ENCODE measurements at places on chromosomes 7 and 10. TPM values are rescaled to one million over a fixed set of nuclear protein-coding genes. Genes with fewer than 3 reads are reported as not detected.

DNA sequence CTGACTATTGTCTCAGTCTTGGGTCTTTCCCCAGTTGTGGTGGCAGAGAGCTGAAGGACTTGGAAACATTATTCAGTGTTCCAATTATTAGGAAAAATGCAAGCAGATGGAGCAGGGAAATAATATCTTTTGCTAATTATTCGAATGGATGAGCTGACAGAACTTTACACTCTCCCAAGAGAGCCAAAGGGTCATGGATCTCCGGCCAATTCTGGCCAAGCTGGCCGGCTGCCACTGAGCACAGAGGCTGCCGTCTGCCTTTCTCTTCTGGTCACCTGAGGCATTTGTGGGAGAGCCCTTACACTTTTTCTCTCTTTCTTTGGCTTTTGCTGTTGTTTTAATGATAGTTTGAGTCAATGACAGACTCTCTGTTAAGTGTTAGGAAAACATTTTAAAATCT lies 22.2 kb upstream of the CNTNAP2 start:
- H3K4me3 ChIP-seq = no peak overlapping the region
- no peak overlapping the region for H3K27ac ChIP-seq
- no peaks in the 10 kb centered on the region for H3K36me3 ChIP-seq

The LRRD1 gene
- total RNA-seq = not detected

The SLC13A1 gene
- total RNA-seq = not detected

DNA sequence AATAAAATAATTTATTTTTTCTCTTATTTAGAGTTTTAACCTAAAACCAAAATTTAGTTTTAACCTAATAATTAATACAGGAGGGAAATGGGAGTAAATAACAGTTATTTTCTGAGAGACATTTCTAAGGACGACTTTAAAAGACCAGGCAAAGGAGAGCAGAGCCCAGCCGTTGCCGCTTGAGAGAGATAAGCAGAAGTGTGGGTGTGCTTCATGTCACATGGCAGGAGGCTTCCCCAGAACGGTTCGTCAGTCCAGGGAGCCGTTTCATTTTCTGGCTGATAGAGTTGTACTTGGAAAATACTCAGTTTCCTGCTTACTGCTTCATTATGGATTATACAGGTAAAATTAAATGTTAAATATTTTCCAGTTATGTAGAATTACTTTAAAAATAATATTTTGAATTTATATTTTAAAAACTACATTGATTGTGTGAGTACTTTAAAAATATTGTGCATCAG lies 61.4 kb downstream of the ST7 start:
- DNase-seq = peak; percentile 72
- no peak overlapping the region for H3K4me3 ChIP-seq
- no peaks in the 10 kb centered on the region for H3K4me1 ChIP-seq
- H3K36me3 ChIP-seq = no peaks in the 10 kb centered on the region
- peak overlapping the region; percentile 67 for H3K27ac ChIP-seq

The AHR gene
- 38.7 TPM for total RNA-seq

- no peak overlapping the region for H3K27ac ChIP-seq
- no peaks in the 10 kb centered on the region for H3K4me1 ChIP-seq
- no peaks in the 10 kb centered on the region for H3K27me3 ChIP-seq
- H3K4me3 ChIP-seq = no peak overlapping the region
- no peaks in the 10 kb centered on the region for H3K36me3 ChIP-seq
- DNase-seq = no peak
Measured at GRCh38 chr10:115022733-115023132, 70.4 kb upstream of the ATRNL1 start.

The RNF133 gene
- not detected for total RNA-seq

The CTNNA3 gene
- 20.3 TPM for total RNA-seq

- no peaks in the 10 kb centered on the region for H3K36me3 ChIP-seq
- no peaks in the 10 kb centered on the region for H3K27me3 ChIP-seq
- no peak overlapping the region for H3K27ac ChIP-seq
- no peaks in the 10 kb centered on the region for H3K4me1 ChIP-seq
- DNase-seq = no peak
Measured at GRCh38 chr10:69496352-69497230, 45.3 kb downstream of the TSPAN15 start.

The ITPRID1 gene
- total RNA-seq = not detected

- no peaks in the 10 kb centered on the region for H3K36me3 ChIP-seq
- peaks cover 17% of the 10 kb centered on the region for H3K4me1 ChIP-seq
- H3K27me3 ChIP-seq = no peaks in the 10 kb centered on the region
Measured at GRCh38 chr7:32293833-32294232, 196.3 kb downstream of the LSM5 start.

GRCh38 chr7:23397241-23397640 lies 73.0 kb downstream of the IGF2BP3 start:
- H3K36me3 ChIP-seq = no peaks in the 10 kb centered on the region
- H3K27ac ChIP-seq = no peak overlapping the region
- no peaks in the 10 kb centered on the region for H3K4me1 ChIP-seq
- H3K4me3 ChIP-seq = no peak overlapping the region

GRCh38 chr10:110783509-110784107 lies 88.1 kb upstream of the PDCD4 start:
- DNase-seq = no peak
- H3K4me3 ChIP-seq = no peak overlapping the region
- peak overlapping the region; percentile 80 for H3K27ac ChIP-seq
- H3K36me3 ChIP-seq = peaks cover 19% of the 10 kb centered on the region
- H3K27me3 ChIP-seq = no peaks in the 10 kb centered on the region

- H3K27ac ChIP-seq = no peak overlapping the region
- no peak overlapping the region for H3K4me3 ChIP-seq
- no peaks in the 10 kb centered on the region for H3K4me1 ChIP-seq
- no peak for DNase-seq
- H3K36me3 ChIP-seq = no peaks in the 10 kb centered on the region
Measured at GRCh38 chr7:140992422-140992821, 22.3 kb downstream of the MRPS33 start.

DNA sequence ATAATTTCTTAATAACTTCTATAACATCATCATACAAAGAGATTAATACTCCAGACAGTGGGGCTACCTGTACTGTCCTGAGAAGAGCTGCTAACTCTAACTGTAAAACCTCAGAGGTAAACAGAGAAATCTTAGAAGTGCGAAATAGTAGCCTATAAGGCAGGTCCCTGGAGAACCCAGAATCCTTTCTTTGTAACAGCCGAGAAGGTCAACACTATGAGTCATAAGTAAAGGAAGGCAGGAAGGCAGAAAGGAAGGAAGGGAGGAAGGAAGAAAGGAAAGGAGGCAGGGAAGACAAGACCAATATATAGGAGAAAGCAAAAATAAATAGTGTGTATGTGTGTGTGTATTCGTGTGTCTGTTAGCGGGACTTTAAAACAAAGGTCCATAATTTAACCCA lies 540.6 kb downstream of the ZWINT start:
- no peaks in the 10 kb centered on the region for H3K27me3 ChIP-seq
- no peaks in the 10 kb centered on the region for H3K36me3 ChIP-seq
- no peak overlapping the region for H3K4me3 ChIP-seq
- no peaks in the 10 kb centered on the region for H3K4me1 ChIP-seq

Data from right atrium auricular region (tissue), 2 donors.